ENCODE measurements at places on chromosomes 3 and 15. TPM values are rescaled to one million over a fixed set of nuclear protein-coding genes. Genes with fewer than 3 reads are reported as not detected.

DNA sequence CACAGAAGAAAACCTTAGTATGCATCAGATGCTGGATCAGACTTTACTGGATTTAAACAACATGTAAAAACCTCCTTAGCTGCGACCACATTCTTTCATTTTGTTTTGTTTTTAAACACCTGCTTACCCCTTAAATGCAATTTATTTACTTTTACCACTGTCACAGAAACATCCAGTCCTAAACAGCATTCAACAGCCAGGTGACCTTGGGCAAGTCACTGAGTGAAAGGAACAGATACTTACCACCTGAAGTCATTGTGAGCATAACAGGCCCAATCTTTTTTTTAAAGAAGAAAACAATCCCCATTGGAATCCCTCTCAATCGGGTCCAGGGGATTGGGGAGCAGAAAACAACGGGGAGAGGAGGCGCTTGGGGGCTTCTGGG, 390 bp downstream of the STARD5 start:
- DNase-seq, result no peak

SERINC4 gene
- 0.15 TPM for total RNA-seq

DNA sequence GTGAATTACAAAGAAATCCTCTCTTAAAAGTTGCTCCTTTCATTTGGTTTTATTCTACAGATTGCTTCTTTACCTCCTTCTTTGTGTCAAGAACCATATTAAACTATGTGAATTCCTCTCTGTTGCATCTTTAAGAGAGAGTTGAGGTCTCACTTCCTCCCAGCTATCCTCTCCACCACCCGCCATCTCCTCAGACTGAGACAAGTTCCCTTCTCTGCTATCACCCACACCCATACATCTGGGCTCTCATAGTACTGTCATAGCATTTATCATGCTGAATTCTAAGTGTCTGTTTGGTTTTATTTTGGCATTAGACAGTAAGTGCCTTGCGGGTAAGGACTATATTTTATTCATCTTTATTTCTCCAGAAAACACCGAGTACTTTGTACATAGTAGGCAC, 54.2 kb downstream of the B3GALNT1 start:
- no peak for DNase-seq

DNA sequence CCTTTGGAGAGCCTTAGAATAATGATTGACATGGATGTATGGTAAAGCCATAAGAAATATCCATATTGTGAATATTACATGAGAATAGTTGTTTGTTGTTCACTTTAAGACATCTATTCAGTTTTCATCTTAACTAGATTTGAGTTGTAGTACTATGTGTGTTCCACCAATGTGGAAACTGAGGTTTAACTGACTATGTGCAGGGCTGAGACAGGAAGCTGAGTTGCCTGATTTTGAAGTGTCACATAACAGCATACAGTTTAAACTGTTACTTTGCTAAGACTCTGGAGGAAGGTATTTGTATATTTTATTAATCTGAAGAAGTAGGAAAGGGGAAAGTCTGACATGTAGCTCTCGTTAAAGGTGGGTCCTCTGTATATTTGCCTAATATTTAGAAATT, 2.1 kb downstream of the ECT2 start:
- DNase-seq, result no peak
